ENCODE measurements at places on chromosomes 5 and 9. TPM values are rescaled to one million over a fixed set of nuclear protein-coding genes. Genes with fewer than 3 reads are reported as not detected.

The RPL12 gene
- 1,311 TPM for total RNA-seq

DNA sequence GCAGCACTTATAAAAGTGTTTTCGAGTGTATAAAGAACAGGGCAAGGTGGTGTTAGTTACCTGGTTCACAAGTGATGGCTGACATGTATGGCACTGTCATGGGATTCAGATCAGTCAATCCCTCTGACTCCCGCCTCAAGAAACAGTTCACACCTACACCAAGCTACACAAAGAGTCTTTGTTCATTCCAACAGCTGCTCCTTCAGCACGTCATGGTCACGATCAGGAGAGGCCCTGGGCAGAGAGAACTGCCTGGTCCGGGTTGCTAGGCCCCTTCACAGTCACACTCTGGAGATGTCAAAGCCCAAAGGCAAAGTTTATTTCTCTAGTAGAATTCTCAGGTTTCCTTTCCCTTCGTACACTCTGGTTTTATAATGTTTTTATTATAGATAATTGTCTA is 426.7 kb downstream of the ZSWIM6 start:
- DNase-seq = no peak

The GBA2 gene
- total RNA-seq = 57.0 TPM

The C9orf153 gene
- total RNA-seq = 0.41 TPM

The FBXO10 gene
- 2.4 TPM for total RNA-seq

The GFRA3 gene
- 0.32 TPM for total RNA-seq

- no peak for DNase-seq
These were observed 37.4 kb downstream of the PLPPR1 start for GRCh38 chr9:101065930-101066329.

DNA sequence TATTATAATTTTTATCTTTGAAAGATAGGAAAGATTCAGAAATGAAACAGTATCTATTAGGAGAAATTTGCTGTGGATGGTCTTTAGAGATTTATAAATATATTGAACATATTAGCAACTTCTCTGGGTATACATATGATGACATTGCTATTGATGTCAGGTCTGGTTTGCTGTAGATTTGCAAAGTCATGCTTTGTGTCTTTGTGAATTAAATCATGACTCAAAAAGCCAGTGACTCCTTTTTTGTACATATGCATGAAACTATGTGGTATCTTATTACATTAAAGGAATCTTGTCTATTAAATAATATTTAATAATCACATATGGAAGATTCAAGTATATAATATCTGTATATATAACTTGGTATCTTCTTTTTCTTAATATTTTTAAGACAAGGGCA is 141.9 kb downstream of the ST8SIA4 start:
- no peak for DNase-seq

DNA sequence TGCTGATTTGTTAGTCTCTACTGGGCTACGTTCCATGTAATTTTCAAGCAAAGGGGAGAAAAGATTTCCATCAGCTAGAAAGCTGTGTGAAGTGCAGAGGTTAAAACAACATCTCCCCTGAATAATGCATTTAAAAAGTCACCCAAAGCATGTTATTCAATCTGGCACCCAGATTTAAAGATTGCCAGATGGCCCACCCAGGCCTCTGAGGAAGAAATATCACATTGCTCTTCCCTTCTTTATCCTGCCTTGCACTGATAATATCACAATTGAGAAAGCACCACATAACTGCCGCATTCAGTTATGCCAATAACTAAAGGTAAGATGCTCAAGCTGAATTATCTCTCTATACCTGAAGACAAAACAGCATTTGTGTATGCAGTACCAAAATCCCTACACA is 119.4 kb upstream of the PUM3 start:
- no peak for DNase-seq

- no peak for DNase-seq
These were observed 59.8 kb upstream of the GOLPH3 start for GRCh38 chr5:32233696-32234447.

- DNase-seq = no peak
These were observed 30.4 kb downstream of the NR3C1 start for GRCh38 chr5:143373076-143373475.

The FOXI1 gene
- total RNA-seq = not detected

The SHISAL2B gene
- not detected for total RNA-seq

The ACER2 gene
- 1.0 TPM for total RNA-seq

DNA sequence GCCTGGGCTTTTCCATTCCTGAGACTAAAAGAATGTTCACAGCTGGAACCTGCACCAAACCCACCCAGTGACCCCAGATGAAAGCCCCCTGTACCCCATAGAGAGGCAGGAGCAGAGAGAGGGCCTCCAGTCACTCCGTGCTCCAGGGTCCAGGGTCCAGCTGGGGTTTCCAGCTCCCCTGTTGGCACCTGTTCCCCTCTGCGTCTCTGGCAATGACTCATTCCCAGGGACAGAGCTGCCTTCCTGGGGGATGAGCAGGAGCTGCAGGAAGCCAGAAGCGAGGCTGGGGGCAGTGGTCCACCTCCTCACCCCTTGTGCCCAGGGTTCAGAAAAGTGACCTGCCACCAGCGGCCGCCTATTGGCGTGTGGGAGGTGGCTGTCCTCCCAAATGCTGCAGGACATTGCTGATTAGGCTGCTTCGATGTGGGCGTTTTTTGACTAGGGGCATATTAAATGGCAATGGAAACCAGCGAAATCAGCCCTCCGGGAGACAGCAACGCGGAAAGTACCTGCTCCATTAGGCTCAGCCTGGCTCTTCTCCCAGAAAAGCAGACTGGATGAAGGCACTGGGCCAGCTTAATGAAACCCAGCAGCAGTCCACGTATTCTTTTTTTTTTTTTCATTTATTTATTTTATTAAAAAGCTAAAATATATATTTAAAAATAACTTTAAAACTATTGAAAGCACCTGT is 97.4 kb downstream of the DAP start:
- DNase-seq = no peak

The SPATA31D4 gene
- not detected for total RNA-seq

The TXNDC8 gene
- total RNA-seq = not detected

GRCh38 chr5:172646716-172647285 is 5.7 kb downstream of the NEURL1B start:
- DNase-seq = no peak

DNA sequence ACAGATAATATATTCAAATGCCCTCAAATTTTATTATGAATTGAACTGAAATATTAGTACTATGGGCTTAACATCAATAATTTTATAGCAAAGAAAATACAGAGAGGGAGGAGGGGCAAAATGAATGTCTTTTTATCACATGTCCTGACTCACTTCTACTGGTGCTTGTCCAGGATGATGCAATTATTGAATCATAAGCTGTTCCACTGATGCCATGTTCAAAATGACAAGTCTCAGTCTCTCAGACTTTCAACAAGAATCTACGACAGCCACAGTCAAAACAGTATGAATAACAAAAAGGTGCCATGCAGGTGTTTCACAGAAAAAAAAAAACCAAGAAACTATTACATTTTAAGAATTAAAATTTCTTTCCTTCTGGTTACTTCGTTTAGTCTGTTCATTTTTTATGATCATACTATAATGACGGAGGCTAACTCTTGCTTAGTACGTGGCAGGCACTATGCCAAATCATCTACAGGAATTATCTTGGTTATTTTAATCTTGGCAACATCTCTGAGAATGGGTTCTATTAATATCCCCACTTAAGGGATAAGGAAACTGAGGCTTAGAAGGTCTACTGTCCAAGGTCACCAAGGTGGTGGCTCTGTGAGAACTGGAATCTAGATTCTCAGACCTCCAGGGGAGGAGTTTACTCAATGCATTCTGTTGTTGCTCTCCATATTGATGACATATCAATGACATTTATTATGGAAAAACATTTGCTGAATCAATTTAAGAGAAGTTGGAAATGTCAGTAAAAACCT is 61.5 kb downstream of the NR3C1 start:
- no peak for DNase-seq

The SAP30L gene
- total RNA-seq = 35.9 TPM

The MZB1 gene
- total RNA-seq = 48.3 TPM

GRCh38 chr5:142032747-142033631 is 20.2 kb upstream of the GNPDA1 start:
- DNase-seq = no peak

GRCh38 chr5:127567026-127567768 is 49.8 kb downstream of the PRRC1 start:
- DNase-seq = no peak

GRCh38 chr9:111691672-111692329 is 30.4 kb downstream of the GNG10 start:
- DNase-seq = no peak

DNA sequence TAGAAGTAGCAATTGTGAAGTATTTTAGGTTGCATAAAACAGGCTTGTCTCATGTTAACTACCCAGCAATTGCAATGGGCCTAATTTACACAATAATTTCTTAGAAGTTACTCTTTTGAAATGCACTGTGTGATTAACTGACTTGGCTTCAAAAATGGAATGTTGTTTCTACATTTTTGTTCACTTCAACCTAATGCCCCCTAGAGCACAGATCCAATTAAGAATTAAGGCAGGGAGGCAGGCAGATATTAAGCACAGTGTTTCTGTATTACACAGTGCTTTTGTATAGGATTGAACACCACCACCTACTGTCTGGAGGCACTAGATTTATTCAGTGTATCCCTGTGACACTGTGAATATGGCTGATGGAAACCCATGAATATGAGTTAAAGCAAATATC is 302.1 kb downstream of the FBXL17 start:
- DNase-seq = no peak

All from activated T-helper 2 cell treated with anti-CD3 and anti-CD28 coated beads, Interferon-gamma antibody, Interleukin-2, Interleukin-4, amounts not matched to agents 10 μg/mL and 5 μg/mL and 100 μg/mL, durations not matched to agents 14 hours and 24 hours and 36 hours (primary cell).